ENCODE measurements at places on chromosomes 6 and 20. TPM values are rescaled to one million over a fixed set of nuclear protein-coding genes. Genes with fewer than 3 reads are reported as not detected.

DNA sequence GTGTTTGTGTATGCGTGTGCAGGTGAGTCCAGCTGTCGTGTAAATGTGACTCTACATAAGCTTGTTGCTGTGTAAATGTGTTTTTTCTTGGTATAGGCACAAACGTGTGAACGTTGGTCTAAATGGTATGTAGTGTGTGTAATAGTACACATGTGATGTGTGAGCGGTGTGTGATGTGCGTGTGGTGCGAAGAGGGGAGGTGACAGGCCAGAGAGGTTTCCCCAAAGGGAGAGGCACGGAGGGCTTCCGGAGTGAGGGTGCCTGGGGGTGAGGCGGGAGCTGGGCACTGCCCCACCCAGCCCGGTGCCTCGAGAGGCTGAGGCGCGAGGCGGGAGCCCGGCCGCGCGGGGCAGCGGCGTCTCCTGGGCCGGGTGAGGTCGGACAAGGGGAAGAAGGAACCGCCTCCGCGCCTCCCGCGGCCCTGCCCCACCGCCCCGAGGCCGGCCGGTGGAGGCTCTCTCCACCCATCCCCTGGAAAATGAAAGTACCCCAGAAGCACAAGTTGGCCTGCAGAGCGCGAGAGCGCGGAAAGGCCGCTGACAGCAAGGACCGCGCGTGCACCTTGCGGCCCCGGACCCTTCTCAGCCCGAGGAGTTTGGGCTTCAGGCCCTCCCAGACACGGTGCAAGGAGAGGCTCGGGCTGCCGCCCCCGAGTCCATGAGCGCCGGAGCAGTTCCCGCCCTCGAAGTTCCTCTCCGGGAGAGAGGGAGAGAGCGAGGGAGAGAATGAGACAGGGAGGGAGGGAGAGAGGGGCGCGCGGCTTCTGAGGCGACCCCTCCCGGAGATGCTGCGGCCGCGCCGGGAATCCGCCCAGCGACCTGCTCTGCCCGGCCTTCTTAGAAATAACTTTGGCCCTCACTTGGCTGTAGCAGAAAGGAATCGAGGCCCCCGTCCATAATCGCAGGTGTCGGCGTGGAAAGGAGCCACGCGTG, 43.2 kb upstream of the OSTM1 start:
- H3K4me3 ChIP-seq: no peak overlapping the region
- H3K4me1 ChIP-seq: no peaks in the 10 kb centered on the region
- H3K27ac ChIP-seq: no peak overlapping the region
- H3K36me3 ChIP-seq: no peaks in the 10 kb centered on the region
- DNase-seq: no peak
- peaks cover 1% of the 10 kb centered on the region for H3K27me3 ChIP-seq

PRDM13 gene
- total RNA-seq: not detected

- no peaks in the 10 kb centered on the region for H3K4me1 ChIP-seq
- H3K27me3 ChIP-seq: peaks cover 24% of the 10 kb centered on the region
- H3K36me3 ChIP-seq: no peaks in the 10 kb centered on the region
- no peak overlapping the region for H3K4me3 ChIP-seq
- no peak overlapping the region for H3K27ac ChIP-seq
These were observed 217.8 kb downstream of the MAFB start for GRCh38 chr20:40471261-40471629.

AVP gene
- total RNA-seq: not detected

DNA sequence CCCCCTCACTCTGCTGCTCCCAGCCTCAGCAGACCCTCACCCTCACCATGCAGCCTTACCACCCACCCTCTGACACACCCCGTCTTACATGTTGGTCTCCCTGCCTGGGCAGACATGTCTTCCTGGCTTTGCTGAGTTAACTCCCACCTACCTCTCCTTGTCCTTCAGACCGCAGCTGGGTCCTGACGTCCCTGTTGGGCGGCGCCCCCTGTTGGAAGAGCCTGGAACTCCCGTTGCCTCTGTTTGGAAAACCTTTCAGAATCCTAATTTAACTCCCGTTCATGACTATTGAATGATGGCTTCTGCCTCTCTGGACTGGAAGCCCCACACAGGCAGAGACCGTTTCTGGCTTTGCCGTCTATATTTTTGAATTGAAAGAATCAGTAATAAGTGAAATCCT, 245.1 kb downstream of the MYLK4 start:
- H3K36me3 ChIP-seq: no peaks in the 10 kb centered on the region
- no peaks in the 10 kb centered on the region for H3K4me1 ChIP-seq

TCP11 gene
- total RNA-seq: not detected

DNA sequence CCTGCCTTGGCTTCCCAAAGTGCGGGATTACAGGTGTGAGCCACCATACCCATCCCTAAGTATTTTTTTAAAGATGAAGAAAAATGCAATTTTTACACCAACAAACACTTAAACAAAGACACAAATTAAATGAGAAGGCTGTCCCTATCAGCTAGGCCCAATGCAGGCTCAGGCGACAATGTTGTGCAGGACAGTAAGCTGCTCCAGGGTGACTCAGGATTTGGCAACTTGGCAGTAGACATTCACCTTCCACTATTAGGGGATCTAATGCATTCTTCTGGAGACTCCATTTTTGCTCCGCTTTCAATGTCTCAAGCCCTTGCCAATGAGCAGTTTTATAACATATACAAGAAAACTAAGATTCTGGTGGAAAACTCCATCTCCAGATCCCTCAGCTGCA, 19.7 kb downstream of the NDRG3 start:
- peaks cover 3% of the 10 kb centered on the region for H3K36me3 ChIP-seq
- no peaks in the 10 kb centered on the region for H3K4me1 ChIP-seq
- H3K27me3 ChIP-seq: no peaks in the 10 kb centered on the region
- no peak overlapping the region for H3K4me3 ChIP-seq
- no peak for DNase-seq

FAXC gene
- total RNA-seq: 7.4 TPM

GRCh38 chr6:71287038-71287437, 1.6 kb upstream of the OGFRL1 start:
- no peaks in the 10 kb centered on the region for H3K36me3 ChIP-seq
- H3K4me1 ChIP-seq: peaks cover 10% of the 10 kb centered on the region
- H3K27me3 ChIP-seq: no peaks in the 10 kb centered on the region
- H3K4me3 ChIP-seq: peak overlapping the region; percentile 65

ALDH5A1 gene
- total RNA-seq: 2.4 TPM

DNA sequence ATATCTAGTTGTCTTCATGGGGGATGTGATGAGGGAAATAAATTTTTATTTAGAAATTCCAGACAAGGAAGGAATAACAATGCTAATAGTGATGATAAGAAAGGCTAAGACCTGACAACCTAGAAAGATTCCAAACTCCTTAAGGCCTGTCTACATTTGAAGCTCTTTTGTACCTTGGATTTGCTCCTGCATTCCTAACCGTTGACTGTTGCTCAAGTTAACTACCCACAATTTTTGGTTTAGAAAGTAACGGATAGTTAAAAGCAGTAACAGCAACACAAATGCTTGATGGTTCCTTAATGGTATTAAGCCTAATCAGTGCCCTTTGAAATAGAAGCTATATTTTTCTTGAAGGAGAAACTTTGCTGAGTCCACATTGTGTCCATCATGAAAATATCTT, 52.9 kb downstream of the TRMT11 start:
- H3K4me1 ChIP-seq: no peaks in the 10 kb centered on the region
- H3K27me3 ChIP-seq: no peaks in the 10 kb centered on the region
- no peak overlapping the region for H3K4me3 ChIP-seq
- peaks cover 13% of the 10 kb centered on the region for H3K36me3 ChIP-seq

GRCh38 chr6:52190409-52190808, 4.2 kb downstream of the IL17A start:
- no peaks in the 10 kb centered on the region for H3K36me3 ChIP-seq
- H3K4me1 ChIP-seq: no peaks in the 10 kb centered on the region
- no peak overlapping the region for H3K4me3 ChIP-seq
- DNase-seq: no peak

- H3K27me3 ChIP-seq: no peaks in the 10 kb centered on the region
- no peaks in the 10 kb centered on the region for H3K4me1 ChIP-seq
- DNase-seq: no peak
- no peak overlapping the region for H3K27ac ChIP-seq
- H3K4me3 ChIP-seq: no peak overlapping the region
These were observed 510.5 kb downstream of the HACE1 start for GRCh38 chr6:104349191-104349590.

GRCh38 chr6:38510205-38510604, 129.5 kb downstream of the BTBD9 start:
- no peaks in the 10 kb centered on the region for H3K27me3 ChIP-seq
- DNase-seq: no peak
- no peaks in the 10 kb centered on the region for H3K36me3 ChIP-seq
- H3K27ac ChIP-seq: no peak overlapping the region
- H3K4me3 ChIP-seq: no peak overlapping the region

GRCh38 chr6:79313254-79313653, 78.8 kb upstream of the HMGN3 start:
- no peaks in the 10 kb centered on the region for H3K36me3 ChIP-seq
- H3K27ac ChIP-seq: no peak overlapping the region
- H3K4me3 ChIP-seq: no peak overlapping the region
- no peaks in the 10 kb centered on the region for H3K4me1 ChIP-seq

SLC35D3 gene
- total RNA-seq: 0.06 TPM

CASS4 gene
- total RNA-seq: 4.9 TPM

- no peak for DNase-seq
- no peak overlapping the region for H3K4me3 ChIP-seq
- no peaks in the 10 kb centered on the region for H3K36me3 ChIP-seq
These were observed 1.9 kb upstream of the PPP1R3G start for GRCh38 chr6:5083307-5083583.

GRCh38 chr6:151121900-151122299, 117.9 kb upstream of the AKAP12 start:
- no peak overlapping the region for H3K27ac ChIP-seq
- H3K4me3 ChIP-seq: no peak overlapping the region
- no peaks in the 10 kb centered on the region for H3K36me3 ChIP-seq
- peaks cover 13% of the 10 kb centered on the region for H3K4me1 ChIP-seq
- H3K27me3 ChIP-seq: no peaks in the 10 kb centered on the region

DNA sequence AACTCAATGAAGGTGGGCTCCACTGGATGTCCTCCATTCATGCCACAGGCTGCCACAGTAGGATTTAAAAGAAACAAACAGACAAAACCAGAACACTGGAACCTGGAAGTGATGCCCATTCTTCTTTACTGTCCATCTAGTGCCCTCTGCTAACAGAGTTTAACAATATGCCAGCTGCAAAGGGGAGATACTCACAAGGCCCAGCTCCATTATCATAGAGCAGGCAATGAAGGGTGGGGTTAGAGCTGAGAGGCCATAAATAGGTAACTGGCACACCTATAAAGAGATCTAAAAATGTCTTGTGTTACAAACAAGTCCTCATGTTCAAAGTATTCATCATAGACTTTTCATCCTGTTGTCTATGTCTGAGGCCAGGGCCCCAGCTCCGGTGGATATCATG, 75.6 kb downstream of the SOD2 start:
- no peak overlapping the region for H3K4me3 ChIP-seq
- H3K4me1 ChIP-seq: no peaks in the 10 kb centered on the region
- DNase-seq: no peak
- H3K27me3 ChIP-seq: no peaks in the 10 kb centered on the region
- H3K36me3 ChIP-seq: no peaks in the 10 kb centered on the region

DNA sequence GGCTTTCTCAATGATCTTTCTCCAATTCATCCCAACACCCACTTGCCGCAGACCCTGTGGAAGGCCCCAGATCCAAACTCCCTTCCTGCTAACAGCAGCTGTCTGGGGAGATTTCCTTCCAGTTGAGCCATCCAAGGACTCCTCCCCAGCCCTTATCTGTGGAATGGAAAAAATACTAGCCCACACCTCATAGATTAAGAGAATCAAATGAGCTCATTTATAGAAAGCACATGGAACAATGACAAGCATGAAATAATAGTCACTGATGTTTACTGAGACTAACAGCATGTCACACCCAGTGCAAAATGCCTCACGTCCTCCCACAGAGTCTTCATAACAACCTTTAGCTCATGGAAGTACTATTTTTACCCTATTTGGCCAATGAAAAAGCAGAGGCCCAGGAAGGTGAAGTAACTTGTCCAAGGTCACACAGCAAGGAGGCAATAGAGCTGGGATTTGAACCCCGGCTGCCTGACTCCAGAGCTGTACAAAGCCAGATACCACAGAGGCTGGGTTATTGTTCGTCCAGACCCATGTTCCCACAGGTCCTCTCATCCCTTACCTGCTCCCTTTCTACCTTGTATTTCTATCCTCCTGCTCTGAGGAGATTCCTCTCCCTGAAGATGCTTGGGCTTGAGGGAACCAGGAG, 23.4 kb upstream of the PTGIS start:
- no peak overlapping the region for H3K4me3 ChIP-seq
- peak overlapping the region; percentile 30 for H3K27ac ChIP-seq
- H3K27me3 ChIP-seq: no peaks in the 10 kb centered on the region
- DNase-seq: peak; percentile 82
- H3K4me1 ChIP-seq: peaks cover 48% of the 10 kb centered on the region

- H3K27me3 ChIP-seq: no peaks in the 10 kb centered on the region
- H3K4me3 ChIP-seq: no peak overlapping the region
- no peak overlapping the region for H3K27ac ChIP-seq
- DNase-seq: no peak
- no peaks in the 10 kb centered on the region for H3K36me3 ChIP-seq
These were observed 58.9 kb downstream of the IPCEF1 start for GRCh38 chr6:154297721-154298120.

ZC2HC1B gene
- total RNA-seq: not detected

KHDC1L gene
- total RNA-seq: not detected

GRCh38 chr6:130811932-130812331, 15.3 kb upstream of the SMLR1 start:
- DNase-seq: no peak
- no peaks in the 10 kb centered on the region for H3K27me3 ChIP-seq
- no peak overlapping the region for H3K27ac ChIP-seq
- H3K4me3 ChIP-seq: no peak overlapping the region

TTBK1 gene
- not detected for total RNA-seq

FLRT3 gene
- 5.3 TPM for total RNA-seq

CST1 gene
- total RNA-seq: not detected

MYLK4 gene
- 3.0 TPM for total RNA-seq

MAK gene
- 0.18 TPM for total RNA-seq

- no peak overlapping the region for H3K27ac ChIP-seq
- no peak for DNase-seq
- H3K27me3 ChIP-seq: peaks cover 3% of the 10 kb centered on the region
These were observed 139.0 kb downstream of the PRDM13 start for GRCh38 chr6:99745651-99746050.

GRCh38 chr6:157845493-157846259, 22.6 kb downstream of the SNX9 start:
- no peak for DNase-seq
- peaks cover 15% of the 10 kb centered on the region for H3K4me1 ChIP-seq
- no peak overlapping the region for H3K27ac ChIP-seq
- H3K27me3 ChIP-seq: no peaks in the 10 kb centered on the region
- no peaks in the 10 kb centered on the region for H3K36me3 ChIP-seq

KHDC1 gene
- not detected for total RNA-seq

GSTA3 gene
- total RNA-seq: not detected

DNA sequence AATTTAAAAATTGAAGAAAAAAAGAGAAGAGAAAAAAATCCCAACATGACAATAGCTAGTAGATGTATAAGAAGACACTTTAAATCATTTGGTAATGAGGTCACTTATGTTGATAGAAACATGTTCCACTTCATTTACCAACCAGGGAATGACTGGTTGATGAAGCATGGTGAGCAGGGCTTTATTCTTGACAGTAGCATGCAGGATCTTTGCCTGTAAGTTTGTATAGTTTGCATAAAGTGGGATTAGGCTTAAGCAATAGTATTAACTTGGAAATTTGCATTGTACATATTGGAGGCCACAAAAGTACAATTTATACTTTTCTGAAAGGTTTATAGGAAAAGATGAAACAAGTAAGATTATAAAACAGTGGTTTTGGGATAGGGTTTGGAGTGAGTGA, 67.0 kb downstream of the NOX3 start:
- H3K4me1 ChIP-seq: no peaks in the 10 kb centered on the region
- no peak overlapping the region for H3K27ac ChIP-seq
- H3K27me3 ChIP-seq: no peaks in the 10 kb centered on the region
- no peak for DNase-seq

GGTLC1 gene
- not detected for total RNA-seq

Measured in SJCRH30 (cell line).